Right ventricle myocardium superior (tissue), 1 donor: ENCODE measurements at places on chromosomes 13 and 19.

GRCh38 chr13:111175372-111175771, 60.3 kb downstream of the ARHGEF7 start:
- DNase-seq, result no peak

- peak; percentile 69 for DNase-seq
These were observed 10.3 kb downstream of the ZNF787 start for GRCh38 chr19:56110515-56111448.

GRCh38 chr13:58048670-58049069, 417.1 kb downstream of the PCDH17 start:
- no peak for DNase-seq

DNA sequence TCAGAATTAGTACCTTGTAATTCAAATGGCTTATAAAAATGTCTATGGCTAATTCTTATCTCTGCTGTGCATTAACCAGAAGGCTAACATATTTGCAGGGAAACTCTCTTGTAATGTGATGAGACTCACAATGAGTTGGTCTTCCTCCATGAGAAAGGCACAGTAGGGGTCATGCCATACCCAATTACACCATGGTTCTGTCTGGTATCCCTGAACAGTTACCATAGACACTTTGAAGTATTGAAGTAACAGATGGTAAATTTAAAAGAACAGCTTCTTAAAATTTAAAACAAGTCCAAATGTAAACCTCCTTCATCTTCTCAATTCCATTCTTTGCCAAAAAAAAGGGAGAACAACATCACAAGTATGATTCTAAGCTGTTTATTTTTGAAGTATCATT, 22.6 kb upstream of the SLAIN1 start:
- no peak for DNase-seq

DNA sequence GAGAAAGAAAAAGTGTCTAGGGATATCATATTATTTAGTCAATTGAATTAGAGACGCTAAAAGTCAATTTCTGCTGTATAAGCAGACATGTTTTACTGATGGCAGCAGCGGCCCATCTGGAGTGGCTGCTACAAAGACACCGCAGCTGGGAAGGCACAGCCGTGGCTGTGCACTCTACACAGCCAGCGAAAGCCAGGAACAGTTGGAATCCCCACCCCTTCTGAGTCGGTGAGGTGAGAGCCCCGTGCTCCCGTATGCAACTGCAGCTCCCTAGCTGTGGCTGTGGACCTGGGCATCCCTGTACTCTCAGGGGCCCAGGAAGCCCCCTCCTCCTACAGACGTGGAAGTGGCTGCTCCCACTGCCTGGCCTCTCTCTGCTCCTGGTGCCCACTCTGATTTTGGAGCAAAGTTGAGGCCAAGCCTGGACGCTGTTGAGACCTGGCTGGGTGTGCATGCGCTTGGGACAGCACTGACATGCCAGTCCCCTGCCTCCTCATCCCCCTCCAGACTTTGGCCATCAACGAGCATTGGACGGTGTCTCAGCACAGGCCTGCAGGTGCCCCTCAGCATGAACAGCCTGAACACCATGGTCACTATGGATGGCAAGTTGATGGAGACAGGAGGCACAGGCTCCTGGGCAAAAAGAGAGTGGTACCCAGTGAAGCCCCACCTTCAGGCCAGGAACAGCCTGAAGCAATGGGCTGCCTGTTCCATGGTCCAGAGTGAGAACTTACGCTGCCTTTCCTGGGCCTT, 944.0 kb upstream of the MIR17HG start:
- DNase-seq, result peak; percentile 35

DNA sequence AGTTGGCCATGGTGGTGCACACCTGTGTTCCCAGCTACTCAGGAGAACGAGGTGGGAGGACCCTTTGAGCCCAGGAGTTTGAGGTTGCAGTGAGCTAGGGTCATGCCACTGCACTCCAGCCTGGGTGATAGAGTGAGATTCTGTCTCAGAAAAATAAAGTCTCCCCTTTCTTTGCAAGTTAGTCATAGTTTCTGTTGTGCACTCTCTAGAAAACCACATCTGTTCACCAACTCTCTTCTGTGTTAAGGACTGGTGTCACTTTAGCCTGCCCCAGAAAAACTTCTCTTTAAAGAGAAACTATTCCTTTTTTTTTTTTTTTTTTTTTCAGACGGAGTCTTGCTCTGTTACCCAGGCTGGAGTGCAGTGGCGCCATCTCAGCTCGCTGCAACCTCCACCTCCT, 4.9 kb upstream of the CHST8 start:
- DNase-seq, result no peak

DNA sequence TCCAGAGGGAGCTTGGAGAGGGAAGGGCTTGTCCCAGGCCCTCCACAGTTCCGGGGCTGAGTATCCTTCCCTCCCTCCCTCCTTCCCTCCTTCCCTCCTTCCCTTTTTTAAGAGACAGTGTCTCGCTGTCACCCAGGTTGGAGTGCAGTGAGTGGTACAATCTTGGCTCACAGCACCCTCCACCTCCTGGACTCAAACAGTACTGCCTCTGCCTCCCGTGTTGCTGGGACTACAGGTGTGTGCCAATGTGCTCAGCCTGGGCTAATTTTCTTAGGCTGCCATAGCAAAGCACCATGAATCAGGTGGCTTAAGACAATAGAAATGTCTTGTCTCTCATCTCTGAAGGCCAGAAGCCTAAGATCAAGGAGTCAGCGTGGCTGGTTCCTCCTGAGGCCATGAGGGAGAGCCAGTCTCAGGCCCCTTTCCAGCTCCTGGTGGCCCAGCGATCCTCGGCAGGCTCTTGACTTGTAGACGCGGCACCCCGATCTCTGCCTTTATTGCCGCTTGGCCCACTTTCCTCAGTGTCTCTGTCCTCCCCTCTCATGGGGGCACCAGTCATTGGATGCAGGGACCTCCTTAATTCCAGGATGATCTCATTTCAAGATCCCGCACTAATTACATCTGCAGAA, 47.5 kb downstream of the CRTC1 start:
- DNase-seq, result no peak

DNA sequence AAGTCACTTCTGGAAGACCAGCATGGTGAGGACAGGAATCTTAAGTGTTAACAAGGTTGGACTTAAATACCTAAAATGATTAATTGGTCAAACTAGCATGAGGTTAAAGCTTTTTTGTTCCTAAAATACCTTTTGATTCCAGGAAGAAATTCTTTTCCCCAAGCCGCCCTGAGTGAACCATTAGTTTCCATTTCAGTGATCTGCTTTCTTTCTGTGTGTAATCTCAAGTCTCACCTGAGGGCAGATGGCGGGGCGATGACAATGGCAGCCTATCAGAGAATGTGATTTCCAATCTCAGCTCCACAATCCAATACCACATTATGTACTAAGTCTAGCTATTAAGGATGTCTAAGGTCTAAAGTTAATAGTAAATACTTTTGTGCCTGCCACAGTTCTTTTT, 390.9 kb upstream of the SGCG start:
- no peak for DNase-seq

- no peak for DNase-seq
These were observed 21.4 kb upstream of the IL17D start for GRCh38 chr13:20682061-20682460.

- DNase-seq, result no peak
These were observed 307.4 kb downstream of the ATP8A2 start for GRCh38 chr13:25679159-25679558.

DNA sequence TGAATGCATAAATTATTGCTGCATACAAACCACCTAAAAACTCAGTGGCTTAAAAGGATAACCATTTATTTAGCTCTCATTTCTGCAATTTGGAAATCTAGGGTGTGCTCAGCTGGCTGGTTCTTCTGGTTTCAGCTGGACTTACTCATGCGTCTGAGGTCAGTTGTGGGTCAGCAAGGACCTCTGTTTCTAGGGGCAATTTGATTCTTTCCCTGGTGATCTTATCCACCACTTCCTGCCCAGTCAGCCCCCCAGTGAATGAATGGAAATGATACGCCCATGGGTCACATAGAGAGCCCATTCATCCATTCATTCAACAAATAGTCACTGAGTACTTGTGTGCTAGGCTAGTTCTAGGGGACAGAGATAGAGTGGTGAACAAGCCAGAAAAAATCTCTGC, 9.9 kb downstream of the FXYD5 start:
- no peak for DNase-seq

- DNase-seq, result no peak
These were observed 1.3 kb upstream of the C1QTNF9 start for GRCh38 chr13:24308068-24308445.

GRCh38 chr19:7550169-7550770, 14.8 kb downstream of the PNPLA6 start:
- DNase-seq, result no peak

GRCh38 chr19:35977446-35978222, 17.4 kb upstream of the SDHAF1 start:
- DNase-seq, result no peak

DNA sequence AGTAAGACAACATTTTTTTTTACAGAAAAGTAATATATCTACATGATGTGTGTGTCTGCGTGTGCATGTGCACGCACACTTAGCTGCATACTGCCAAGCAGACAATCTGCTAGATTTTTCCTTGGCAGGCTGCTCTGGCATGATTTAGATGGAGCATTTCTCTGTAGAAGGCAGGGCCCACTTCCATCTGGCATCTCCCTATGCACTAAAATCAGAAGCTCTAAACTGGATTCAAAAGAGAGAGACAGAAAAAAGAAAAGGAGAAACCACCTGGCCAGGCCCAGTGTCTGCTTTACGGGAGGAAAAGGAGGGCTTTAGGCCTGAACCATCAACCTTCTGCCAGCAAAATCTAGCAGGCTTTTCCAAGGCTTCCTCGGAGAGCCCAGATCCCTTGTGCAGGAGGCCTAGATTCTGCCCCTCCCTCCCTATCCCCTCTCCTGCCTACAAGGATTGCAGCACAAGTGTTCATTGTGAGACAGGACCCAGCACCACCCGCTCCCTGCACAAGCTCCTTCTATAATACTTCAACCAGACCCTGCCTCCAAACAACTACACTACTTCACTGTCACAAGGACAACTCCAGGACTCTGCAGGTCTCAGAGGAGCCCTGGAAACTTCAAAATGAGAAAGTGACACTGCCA, 99.3 kb downstream of the DOCK9 start:
- DNase-seq, result no peak

GRCh38 chr13:93218583-93218982, 8.0 kb upstream of the GPC6 start:
- DNase-seq, result no peak

- DNase-seq, result no peak
These were observed 36.7 kb downstream of the DACH1 start for GRCh38 chr13:71830323-71830722.

DNA sequence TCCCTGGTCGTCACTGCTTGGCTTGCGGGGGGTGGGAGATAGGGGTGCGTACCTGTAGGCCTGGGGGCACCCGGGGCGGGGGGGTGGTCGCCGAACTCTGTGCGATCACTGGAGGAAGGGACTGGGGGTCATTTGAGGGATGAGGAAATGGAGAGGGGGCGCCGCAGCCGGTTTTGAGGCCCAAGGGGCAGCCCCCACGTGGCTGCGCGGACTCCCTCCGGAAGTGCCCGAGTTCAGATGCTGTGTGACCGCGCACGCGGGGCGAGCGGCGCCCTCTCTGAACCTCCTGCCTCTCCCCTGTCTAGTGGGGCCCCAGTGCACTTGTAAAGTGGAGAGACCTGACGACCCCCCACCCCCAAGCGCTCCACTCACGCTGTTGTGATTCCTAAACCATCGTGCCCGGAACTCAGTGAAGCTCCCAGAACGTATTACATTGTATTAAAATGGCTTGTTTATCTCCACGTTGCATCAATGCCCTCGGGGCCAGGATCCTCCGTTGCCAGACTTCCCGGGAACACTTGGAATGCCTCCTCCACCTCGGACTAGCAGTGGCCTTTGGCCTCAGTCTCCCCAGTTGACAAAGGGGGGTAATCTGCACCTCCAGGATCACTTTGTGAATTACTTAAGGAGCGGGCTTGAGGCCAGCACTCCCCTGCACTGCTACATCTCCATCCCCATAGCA, 3.0 kb upstream of the NANOS3 start:
- no peak for DNase-seq

- DNase-seq, result no peak
These were observed 16.5 kb downstream of the LRRC4B start for GRCh38 chr19:50551715-50552187.

GRCh38 chr13:88288326-88288725, 617.2 kb downstream of the SLITRK5 start:
- no peak for DNase-seq

DNA sequence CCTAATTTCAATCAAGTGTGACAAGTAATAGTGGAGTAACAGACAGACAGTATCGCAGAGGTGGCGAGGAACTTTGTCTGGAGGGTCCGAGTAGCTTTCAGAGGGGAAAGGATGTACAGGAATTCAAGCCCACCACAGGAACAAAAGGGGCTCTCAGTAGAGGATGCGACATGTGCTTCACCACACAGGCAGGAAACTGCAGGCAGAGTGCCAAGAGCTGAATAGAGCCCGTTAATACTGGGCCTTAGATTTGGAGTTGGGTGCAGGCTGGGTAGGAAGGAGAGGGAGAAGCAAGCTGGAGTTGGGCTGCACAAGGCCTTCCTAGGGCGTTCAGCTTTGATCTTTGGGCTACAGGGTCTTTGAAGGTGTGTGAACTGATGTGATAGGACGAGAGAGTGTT, 1.2 kb downstream of the CCDC70 start:
- DNase-seq, result no peak

- DNase-seq, result no peak
These were observed 31.8 kb downstream of the DOCK9 start for GRCh38 chr13:98945863-98946605.

DNA sequence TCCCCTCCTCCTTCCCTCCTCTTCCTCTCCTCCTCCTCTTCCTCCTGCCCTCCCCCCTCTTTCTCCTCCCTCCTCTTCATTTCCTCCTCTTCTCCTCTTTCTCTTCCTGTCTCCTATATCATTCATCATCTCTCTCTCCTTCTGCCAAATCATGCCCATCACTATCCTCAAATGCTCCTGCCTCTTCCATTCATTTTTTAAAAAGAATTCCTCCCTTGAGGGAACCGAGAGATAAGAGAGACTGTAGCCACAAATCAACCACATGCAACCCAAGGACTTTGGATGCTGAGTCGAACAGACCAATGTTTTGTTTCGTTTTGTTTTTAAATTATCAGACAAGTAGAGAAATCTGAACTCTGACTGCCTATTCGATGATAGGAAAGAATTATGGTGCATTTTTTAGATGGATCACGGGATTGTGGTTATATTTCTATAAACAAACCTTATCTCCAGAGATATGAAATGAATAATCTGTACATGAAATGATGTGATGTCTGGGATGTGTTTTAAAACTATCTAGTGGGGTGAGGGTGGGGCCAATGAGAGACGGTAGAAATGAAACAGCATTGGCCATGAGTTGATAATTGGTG, 9.5 kb upstream of the ZNF541 start:
- DNase-seq, result no peak

- peak; percentile 93 for DNase-seq
These were observed 500 bp downstream of the PGLS start for GRCh38 chr19:17511724-17512573.

GRCh38 chr13:106466691-106467426, 68.6 kb downstream of the EFNB2 start:
- DNase-seq, result no peak

- no peak for DNase-seq
These were observed 21.8 kb upstream of the PNMA8B start for GRCh38 chr19:46517471-46517870.

GRCh38 chr19:6425732-6426620, 1.4 kb upstream of the KHSRP start:
- no peak for DNase-seq

- DNase-seq, result no peak
These were observed at the start of gene SYCN for GRCh38 chr19:39203372-39204341. TSS of gene SYCN (minus strand) at chr19:39204263. CDS start at chr19:39204254, 9 bp downstream.

- no peak for DNase-seq
These were observed 119.1 kb downstream of the SOX1 start for GRCh38 chr13:112186091-112186490.
